Upper lobe of left lung (tissue), 6 donors: ENCODE measurements at places on chromosomes 5 and 9. TPM values are rescaled to one million over a fixed set of nuclear protein-coding genes. Genes with fewer than 3 reads are reported as not detected.

The RELL2 gene
- 9.4 TPM for total RNA-seq

The PNPLA7 gene
- total RNA-seq, result 24.6 TPM

DNA sequence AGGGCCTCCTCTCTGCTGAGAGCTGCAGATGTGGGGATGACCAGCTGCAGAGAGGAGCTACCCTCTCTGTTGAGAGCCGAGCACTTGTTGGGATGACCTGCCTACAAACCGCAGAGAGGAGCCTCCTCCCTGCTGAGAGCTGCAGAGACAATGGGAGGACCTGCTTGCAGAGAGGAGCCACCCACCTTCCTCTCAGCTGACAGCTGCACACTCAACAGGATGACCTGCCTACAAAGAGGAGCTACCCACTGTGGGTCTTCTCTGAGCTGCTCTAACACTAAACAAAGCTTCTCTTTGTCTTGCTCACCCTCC, 19.6 kb downstream of the TMEM38B start:
- DNase-seq, result no peak
- no peaks in the 10 kb centered on the region for H3K36me3 ChIP-seq
- H3K4me3 ChIP-seq, result no peak overlapping the region
- H3K27ac ChIP-seq, result no peak overlapping the region
- H3K27me3 ChIP-seq, result no peaks in the 10 kb centered on the region
- no peaks in the 10 kb centered on the region for H3K4me1 ChIP-seq

- H3K4me3 ChIP-seq, result no peak overlapping the region
- no peaks in the 10 kb centered on the region for H3K4me1 ChIP-seq
Measured at GRCh38 chr9:111001526-111001925, 36.7 kb downstream of the LPAR1 start.

GRCh38 chr9:2271426-2271825, 256.3 kb downstream of the SMARCA2 start:
- H3K4me3 ChIP-seq, result no peak overlapping the region
- DNase-seq, result no peak
- no peaks in the 10 kb centered on the region for H3K27me3 ChIP-seq
- no peak overlapping the region for H3K27ac ChIP-seq
- no peaks in the 10 kb centered on the region for H3K4me1 ChIP-seq
- no peaks in the 10 kb centered on the region for H3K36me3 ChIP-seq
